Suprapubic skin (tissue), 4 donors: ENCODE measurements at places on chromosomes 12 and 14. TPM values are rescaled to one million over a fixed set of nuclear protein-coding genes. Genes with fewer than 3 reads are reported as not detected.

- H3K4me1 ChIP-seq = no peaks in the 10 kb centered on the region
- no peak overlapping the region for H3K27ac ChIP-seq
- H3K27me3 ChIP-seq = no peaks in the 10 kb centered on the region
- no peak overlapping the region for H3K4me3 ChIP-seq
- H3K36me3 ChIP-seq = no peaks in the 10 kb centered on the region
These were observed 60.0 kb downstream of the TMTC2 start for GRCh38 chr12:82746668-82747067.

- H3K27ac ChIP-seq = no peak overlapping the region
- no peaks in the 10 kb centered on the region for H3K27me3 ChIP-seq
- H3K36me3 ChIP-seq = no peaks in the 10 kb centered on the region
- H3K4me1 ChIP-seq = no peaks in the 10 kb centered on the region
- no peak for DNase-seq
These were observed 250.8 kb downstream of the EGLN3 start for GRCh38 chr14:33700052-33700451.

DNA sequence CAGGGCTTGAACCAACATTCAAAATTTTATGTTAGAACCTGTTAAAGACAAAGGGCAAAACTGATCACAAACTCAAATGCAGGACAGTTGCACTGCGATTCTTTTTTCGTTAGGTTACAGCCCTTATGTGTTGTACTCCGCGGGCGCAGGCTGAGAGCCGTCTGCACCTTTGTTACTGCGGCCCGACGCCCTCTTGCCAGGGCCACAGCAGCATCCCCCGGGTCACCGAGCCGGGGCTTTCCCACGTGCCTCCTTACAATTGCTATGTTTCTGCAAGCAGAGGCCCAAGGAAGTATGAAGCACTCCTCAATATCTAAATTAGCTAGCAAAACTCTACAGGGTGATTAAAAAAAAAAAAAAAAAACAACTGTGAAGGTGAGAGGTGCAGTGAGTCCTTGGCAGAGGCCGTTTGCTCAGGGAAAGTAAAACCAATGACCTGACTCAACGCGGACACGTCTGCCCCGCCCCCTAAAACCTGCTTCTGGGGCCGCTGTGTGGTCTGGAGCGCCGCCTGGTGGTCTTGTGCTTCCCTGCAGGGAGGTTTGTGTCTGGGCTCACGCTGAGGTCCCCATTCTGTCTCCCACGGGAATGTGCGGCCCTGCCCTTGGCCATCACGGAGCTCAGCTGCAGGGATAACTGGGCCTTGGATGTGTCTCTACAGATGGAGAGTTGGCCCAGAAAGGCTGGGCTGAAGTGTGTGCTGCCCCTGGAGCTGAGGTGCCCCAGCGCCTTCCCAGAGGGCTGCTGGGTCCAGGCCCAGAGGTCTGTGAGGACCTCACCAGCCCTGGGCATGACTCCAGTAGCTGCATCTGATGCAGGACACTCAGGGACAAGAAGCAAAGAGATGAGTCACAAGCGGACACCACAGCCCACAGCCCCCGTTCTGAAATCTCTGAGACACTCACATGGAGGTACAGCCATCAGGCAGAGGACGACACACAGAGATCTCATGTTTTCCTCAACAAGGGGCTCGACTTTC is 418.5 kb downstream of the TMEM121 start:
- H3K4me3 ChIP-seq = no peak overlapping the region
- H3K4me1 ChIP-seq = no peaks in the 10 kb centered on the region
- H3K36me3 ChIP-seq = no peaks in the 10 kb centered on the region
- no peak for DNase-seq

GRCh38 chr14:62304257-62304656 is 542.0 kb downstream of the SNAPC1 start:
- H3K4me3 ChIP-seq = no peak overlapping the region
- H3K4me1 ChIP-seq = no peaks in the 10 kb centered on the region
- no peaks in the 10 kb centered on the region for H3K36me3 ChIP-seq
- no peak overlapping the region for H3K27ac ChIP-seq
- H3K27me3 ChIP-seq = no peaks in the 10 kb centered on the region
- no peak for DNase-seq

GRCh38 chr12:100447381-100447780 is 26.3 kb upstream of the NR1H4 start:
- H3K27me3 ChIP-seq = no peaks in the 10 kb centered on the region
- H3K27ac ChIP-seq = no peak overlapping the region
- no peaks in the 10 kb centered on the region for H3K36me3 ChIP-seq
- H3K4me3 ChIP-seq = no peak overlapping the region

DNA sequence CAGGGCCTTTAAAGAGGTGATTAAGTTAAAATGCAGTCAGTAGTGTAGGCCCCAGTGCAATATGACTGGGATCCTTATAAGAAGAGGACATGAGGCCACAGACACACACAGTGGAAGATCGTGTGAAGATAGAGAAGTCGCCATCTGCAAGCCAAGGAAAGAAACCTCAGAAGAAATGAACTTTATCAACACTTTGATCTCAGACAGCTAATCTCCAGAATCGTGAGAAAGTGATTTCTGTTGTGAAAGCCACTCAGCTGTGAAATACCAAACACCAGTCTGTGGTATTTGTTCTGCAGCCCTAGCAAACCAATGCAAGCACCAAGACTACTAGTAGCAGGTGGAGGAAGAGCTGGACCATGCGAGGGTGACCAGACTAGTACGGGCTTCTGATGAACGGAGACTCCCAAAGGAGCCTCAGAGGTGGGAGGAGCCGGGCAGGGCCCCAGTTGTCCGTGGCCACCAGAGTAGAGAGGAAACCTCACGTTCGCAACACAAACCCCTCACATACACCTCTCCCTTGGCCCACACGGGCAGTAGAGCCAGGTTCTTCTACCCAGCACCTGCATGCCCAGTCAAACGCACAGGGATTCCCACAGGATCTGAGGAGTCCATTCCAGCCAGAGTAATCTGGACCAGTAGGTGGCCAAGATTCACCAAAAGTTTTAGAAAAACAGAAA is 243.0 kb downstream of the TTC8 start:
- peaks cover 7% of the 10 kb centered on the region for H3K27me3 ChIP-seq
- DNase-seq = no peak
- no peak overlapping the region for H3K27ac ChIP-seq
- no peak overlapping the region for H3K4me3 ChIP-seq

DNA sequence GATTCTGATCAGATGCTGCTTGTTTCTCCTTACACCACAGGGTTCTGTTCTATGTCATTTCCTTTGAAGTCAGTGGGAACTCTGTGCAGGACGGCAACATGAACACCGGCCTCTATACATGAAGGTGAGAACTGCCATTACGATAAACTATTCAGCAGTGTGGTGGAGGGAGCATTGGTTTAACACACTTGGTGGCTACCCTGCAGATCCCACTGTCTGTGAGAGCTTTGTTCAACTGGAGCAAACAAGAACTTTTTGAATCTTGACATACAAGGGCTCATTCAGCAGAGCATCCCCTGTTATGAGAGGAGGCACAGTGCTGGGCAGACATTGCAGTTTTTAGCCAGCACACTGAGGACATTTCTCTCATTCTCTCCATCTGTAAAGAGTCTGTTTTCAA is 10.7 kb upstream of the FRS2 start:
- no peaks in the 10 kb centered on the region for H3K27me3 ChIP-seq
- no peak for DNase-seq
- no peak overlapping the region for H3K27ac ChIP-seq
- H3K36me3 ChIP-seq = no peaks in the 10 kb centered on the region

GRCh38 chr14:102758087-102758486 is 19.2 kb upstream of the TRAF3 start:
- H3K4me1 ChIP-seq = peaks cover 7% of the 10 kb centered on the region
- H3K27me3 ChIP-seq = no peaks in the 10 kb centered on the region
- no peak overlapping the region for H3K4me3 ChIP-seq
- no peak for DNase-seq
- H3K36me3 ChIP-seq = no peaks in the 10 kb centered on the region

DNA sequence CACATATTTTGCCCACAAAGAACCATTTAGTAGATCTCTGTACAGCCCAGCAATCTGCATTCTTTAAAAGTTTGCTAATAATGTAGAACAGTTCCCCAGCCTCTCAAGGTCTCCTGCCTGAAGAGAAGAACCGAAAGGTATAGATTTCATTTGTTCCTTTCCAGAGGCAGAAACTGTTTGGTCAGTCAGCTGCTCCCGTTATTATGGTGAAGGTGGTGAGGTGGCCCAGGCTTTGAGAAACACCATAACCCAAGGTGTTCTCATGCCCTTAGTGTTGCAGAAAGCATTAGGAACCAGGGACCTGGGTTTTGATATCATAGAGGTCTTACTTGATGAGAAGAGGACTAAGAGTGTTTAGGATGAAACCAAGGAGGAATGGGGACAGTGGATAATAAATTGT is 65.3 kb downstream of the SUSD6 start:
- H3K27me3 ChIP-seq = no peaks in the 10 kb centered on the region
- no peak overlapping the region for H3K4me3 ChIP-seq
- H3K27ac ChIP-seq = no peak overlapping the region
- H3K4me1 ChIP-seq = peaks cover 48% of the 10 kb centered on the region
- H3K36me3 ChIP-seq = no peaks in the 10 kb centered on the region

DNA sequence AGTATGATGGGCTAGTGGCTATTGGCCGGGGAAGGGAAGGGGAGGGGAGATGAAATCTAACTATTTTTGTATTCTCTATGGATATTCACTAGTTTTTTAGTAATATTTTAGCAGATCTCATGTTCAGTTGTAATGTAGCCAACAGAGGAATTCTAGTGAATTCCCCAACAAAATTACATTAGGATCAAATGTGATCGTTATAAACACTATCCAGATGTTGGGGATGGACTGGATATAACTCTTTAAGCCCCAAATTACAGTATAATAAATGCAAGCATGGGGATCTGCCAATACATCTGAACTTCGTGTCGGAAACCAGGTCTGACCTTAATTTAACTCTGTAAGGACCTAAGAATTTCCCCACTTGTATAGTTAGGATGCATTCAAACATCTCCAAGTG is 21.5 kb downstream of the LLPH start:
- H3K4me3 ChIP-seq = no peak overlapping the region
- peaks cover 2% of the 10 kb centered on the region for H3K4me1 ChIP-seq
- no peak overlapping the region for H3K27ac ChIP-seq
- peaks cover 6% of the 10 kb centered on the region for H3K27me3 ChIP-seq

DNA sequence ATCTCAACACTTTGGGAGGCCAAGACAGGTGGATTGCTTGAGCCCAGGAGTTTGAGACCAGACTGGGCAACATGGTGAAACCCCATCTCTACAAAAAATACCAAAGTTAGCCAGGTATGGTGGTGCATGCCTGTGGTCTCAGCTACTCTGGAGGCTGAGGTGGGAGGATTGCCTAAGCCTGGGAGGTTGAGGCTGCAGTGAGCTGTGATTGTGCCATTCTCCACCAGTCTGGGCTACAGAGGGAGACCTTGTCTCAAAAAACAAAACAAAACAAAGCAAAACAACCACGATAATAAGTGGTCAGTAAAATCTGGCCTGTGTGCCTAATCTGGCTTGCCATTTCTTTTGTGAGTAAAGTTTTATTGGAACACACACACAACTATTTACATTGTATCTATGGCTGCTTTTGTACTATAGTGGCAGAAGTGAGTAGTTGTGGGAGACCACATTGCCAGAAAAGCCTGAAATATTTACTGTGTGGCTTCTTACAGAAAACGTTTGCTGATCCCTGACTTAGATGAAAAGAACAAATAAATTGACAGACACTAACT is 19.4 kb upstream of the KLRG1 start:
- no peaks in the 10 kb centered on the region for H3K4me1 ChIP-seq
- H3K4me3 ChIP-seq = no peak overlapping the region
- H3K27ac ChIP-seq = no peak overlapping the region
- H3K36me3 ChIP-seq = no peaks in the 10 kb centered on the region
- no peak for DNase-seq

DNA sequence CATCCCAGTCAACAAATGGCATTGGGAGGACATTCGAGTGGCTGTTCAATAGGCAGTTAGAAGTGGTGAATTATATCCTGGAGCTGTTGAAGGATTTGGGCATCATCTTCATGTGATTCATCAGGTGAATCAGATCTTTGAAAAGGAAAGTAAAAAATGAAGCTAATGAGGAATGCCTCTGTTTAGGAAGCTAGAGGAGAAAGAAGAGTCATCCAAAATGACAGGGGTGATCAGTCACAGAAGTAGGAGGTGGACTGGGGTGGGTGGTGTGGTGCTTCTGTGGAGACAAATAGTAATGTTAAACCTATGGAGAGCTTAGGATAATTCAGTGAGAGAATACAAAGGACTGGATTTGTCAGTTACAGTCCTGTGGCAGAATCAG is 32.7 kb downstream of the DIP2B start:
- peaks cover 64% of the 10 kb centered on the region for H3K4me1 ChIP-seq
- no peaks in the 10 kb centered on the region for H3K27me3 ChIP-seq
- no peak for DNase-seq

DNA sequence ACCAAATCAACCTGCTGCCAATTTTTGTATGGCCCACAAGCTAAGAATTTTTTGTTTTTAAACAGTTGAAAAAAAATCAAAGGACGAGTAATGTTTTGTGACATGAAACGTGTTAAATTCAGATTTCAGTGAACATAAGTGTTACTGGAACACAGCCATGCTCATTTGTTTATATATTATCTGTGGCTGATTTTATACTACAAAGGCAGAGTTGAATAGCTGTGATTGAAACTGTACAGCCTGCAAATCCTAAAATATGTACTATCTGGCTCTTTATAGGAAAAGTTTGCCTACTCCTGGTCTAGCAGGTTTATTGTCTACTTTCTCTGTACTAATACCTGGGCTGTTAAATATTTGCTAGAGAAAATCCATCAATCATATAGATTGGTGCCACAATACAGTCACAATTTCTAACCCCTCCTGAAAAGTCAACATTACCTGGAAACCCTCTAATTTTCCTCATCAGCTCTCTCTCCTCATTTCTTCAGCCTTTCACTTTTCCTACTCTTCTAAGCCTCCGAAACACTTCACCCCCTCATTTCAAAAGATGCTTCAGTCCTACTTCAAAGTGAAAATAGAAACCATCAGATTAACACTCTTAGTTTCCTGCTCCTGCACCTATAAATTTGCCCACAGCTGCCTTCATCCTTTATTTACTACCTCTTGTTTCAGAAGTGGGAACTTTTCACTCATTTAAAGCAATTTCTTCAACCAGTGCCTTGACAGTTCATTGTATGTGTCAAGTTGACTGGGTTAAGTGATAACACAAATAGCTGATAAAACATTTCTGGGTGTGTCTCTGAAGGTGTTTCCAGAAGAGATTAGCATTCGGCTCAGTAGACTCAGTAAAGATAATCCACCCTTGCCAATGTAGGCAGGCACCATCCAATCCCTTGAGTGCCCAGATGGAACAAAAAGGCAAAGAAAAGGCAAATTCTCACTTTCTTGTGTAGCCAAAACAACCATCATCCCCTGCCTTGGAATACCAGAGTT is 18.0 kb upstream of the C2CD5 start:
- H3K4me3 ChIP-seq = no peak overlapping the region
- DNase-seq = no peak
- H3K36me3 ChIP-seq = no peaks in the 10 kb centered on the region

DNA sequence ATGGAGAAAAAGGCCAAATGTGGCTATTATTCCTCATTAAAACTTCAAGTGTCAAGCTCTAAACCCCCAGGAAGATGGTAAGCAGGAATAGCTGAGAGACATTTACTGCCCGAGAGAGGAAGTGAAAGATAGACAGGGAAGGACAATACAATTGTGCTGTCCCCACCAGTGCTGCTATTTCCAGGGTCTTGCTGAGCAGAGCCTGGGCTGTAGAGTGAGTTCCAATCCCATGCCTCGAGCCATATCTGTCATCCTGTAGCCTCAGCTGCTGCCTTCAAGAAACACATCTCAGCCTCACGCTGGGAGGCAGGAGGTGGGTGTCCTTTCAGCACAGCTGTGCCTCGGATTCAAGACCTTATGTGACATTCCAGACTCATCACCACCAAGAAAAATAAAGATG is 114.0 kb downstream of the RPAP3 start:
- H3K4me1 ChIP-seq = peaks cover 14% of the 10 kb centered on the region
- H3K27ac ChIP-seq = peak overlapping the region; percentile 47
- DNase-seq = no peak
- no peaks in the 10 kb centered on the region for H3K36me3 ChIP-seq
- H3K27me3 ChIP-seq = no peaks in the 10 kb centered on the region

NIN gene
- total RNA-seq = 48.2 TPM

SARNP gene
- total RNA-seq = 41.4 TPM

PUS7L gene
- 6.4 TPM for total RNA-seq

SDSL gene
- total RNA-seq = not detected

CCDC175 gene
- total RNA-seq = not detected
